NCI-H748 treated with DMSO at 0.1 percent for 48 hours (cell line): ENCODE measurements at places on chromosomes 12 and 14.

GRCh38 chr14:99996951-99997571 lies 68.2 kb upstream of the EVL start:
- DNase-seq = no peak

GRCh38 chr12:95548056-95548538 lies 3.2 kb downstream of the USP44 start:
- no peak for DNase-seq

- no peak for DNase-seq
Observed at GRCh38 chr12:52239767-52240166, 6.7 kb downstream of the KRT7 start.

DNA sequence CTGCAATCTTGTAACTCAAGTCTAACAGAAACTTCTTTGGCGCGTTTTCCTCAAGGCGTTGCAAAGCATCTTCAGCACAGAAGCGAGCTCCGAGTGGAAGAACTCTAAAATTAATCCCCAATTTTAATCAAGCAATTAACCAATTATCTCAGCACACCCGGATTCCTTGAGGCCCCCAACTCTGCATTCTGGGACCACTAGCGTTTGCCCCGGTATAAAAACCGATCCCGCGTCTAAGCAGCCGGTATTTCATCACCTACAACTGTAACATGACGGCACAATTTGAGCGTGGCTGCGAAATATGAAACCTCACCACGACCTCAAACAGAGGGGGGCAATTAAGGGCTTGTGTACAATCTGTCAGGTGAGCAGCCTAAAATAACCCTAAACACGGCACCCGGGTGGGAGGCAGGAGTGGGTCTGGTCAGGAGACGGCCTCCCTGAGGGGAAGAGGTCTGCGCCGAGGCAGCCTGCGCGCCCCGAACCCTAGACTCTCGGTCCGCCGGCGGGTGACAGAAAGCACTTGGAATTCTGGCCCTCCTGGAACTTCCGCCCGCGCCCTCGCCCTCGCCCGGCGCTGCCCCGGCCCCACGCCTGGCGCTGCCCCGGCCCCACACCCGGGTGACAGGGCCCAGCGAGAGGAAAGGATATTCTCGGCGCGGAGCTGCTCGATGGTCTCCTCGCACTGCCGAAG lies 594 bp downstream of the ZCCHC8 start:
- DNase-seq = peak; percentile 53

GRCh38 chr12:27901959-27902358 lies 70.6 kb downstream of the PTHLH start:
- DNase-seq = no peak

- DNase-seq = no peak
Observed at GRCh38 chr12:9732921-9733461, at the start of gene CLECL1. Gene CLECL1, minus strand, starts transcription at chr12:9733097.

DNA sequence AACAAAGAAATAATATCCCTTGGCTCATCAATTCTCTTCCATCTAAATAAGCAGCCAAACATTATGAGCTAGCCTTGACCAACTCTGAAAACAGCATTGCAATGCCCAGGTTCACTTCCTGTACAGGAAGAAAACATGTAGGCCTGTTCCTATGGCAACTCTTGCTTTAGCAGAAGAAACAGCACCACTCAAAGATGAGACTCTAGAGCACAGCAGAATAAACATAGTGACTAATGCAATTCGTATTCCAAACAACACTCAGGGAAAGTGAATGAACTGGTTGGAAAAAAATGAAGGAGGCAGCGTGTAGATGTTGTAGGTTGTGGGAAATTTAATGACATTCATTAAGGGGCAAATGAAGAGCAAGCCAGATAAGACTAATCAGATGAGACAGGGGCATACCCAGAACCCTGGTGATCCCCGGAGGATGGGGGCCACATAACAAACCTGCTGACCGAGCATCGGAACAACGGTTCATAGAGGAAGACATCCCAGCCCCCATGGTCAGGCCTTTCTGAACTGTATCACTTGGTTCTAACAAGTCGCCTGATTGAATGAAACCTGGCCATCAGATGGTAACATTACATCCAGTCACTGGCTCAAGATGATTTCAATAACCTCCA lies 9.0 kb downstream of the ARHGDIB start:
- DNase-seq = peak; percentile 11

- DNase-seq = no peak
Observed at GRCh38 chr12:124861492-124861891, 2.2 kb downstream of the SCARB1 start.

DNA sequence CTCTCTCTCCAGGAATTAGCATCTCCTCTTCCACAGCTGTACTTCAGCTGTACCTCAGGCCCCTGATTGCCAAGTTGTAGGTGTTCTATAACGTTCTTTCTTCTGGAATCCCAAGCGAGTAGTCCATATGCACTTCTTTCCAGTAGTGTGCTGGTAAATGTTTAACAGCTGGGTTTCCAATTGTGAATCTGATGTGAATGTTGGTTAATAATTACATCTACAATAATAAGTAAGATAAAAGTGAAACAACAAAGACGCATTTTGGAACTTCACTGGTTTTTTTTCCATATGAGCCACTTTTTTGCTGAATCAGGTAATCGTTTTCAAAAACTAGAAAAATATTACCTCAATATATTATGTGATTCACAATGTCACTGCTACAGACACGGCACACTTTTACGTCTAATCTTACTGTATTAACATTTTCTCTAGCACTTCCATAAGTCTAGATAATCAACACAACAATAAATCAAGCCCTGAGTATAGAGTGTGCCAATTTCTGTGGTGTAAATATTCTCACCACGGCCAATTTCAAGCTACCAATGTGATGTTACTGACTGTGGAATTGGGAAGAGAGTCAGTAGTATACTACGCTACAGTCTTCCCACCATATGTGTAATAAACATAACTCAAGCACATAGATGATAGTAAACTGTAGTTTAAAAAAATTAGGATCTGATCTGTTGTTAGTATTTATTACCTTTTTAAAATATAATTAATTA lies 113.0 kb downstream of the ZFP36L1 start:
- no peak for DNase-seq

GRCh38 chr12:94982456-94982855 lies 21.0 kb downstream of the NDUFA12 start:
- DNase-seq = no peak

DNA sequence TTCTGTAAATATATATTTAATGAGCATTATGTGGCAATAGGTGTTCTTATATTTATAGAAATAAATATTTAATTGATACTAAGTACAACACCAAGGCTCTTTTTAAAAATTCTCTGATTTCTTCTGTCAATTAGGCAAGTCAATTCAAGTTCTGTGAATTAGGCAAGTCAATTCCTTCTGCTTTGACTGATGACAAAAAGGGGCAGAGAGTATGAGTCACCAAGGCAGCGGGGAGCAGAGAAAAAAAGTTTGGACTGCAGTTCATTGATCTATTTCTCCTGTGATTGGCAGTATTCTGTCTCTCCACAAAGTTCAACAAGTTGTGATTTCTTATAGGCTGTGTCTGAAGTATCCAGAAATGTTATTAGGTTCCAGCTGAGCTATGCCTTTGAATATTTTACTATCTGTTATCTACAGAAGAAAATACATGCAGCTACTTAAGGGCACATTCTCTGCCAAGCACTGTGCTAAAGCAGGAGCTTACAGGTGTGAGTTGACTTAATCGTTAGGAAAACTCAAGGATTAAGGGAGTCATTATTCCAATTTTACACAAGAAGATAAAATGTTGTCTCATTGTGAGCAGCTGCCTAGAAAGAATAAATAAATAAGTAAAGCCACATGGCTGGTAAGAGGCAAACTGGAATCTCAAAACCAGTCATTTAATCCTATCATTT lies 206.4 kb upstream of the ALG10B start:
- DNase-seq = no peak

DNA sequence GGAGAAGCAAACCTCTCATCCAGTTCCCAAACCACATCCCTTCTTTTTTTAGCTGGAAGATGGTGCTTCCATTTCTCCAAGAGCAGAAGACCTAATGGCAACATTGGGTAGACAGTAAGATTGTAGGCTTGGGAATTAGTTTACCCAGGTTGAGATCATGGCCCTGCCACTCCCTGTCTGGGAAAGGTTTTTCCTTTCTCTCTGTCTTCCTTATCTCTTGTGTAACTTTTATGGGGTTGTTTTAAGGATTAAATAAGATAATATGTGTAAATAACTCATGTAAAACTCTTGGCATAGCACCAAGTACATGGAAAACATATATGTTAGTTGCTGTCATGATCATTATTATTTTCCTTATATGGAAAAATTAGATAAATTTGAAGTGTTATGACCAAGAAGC lies 23.2 kb upstream of the PSMA6 start:
- DNase-seq = no peak

GRCh38 chr12:6620137-6620884 lies 13.1 kb upstream of the CHD4 start:
- DNase-seq = no peak

GRCh38 chr12:45216983-45217485 lies 1.1 kb downstream of the ANO6 start:
- no peak for DNase-seq

DNA sequence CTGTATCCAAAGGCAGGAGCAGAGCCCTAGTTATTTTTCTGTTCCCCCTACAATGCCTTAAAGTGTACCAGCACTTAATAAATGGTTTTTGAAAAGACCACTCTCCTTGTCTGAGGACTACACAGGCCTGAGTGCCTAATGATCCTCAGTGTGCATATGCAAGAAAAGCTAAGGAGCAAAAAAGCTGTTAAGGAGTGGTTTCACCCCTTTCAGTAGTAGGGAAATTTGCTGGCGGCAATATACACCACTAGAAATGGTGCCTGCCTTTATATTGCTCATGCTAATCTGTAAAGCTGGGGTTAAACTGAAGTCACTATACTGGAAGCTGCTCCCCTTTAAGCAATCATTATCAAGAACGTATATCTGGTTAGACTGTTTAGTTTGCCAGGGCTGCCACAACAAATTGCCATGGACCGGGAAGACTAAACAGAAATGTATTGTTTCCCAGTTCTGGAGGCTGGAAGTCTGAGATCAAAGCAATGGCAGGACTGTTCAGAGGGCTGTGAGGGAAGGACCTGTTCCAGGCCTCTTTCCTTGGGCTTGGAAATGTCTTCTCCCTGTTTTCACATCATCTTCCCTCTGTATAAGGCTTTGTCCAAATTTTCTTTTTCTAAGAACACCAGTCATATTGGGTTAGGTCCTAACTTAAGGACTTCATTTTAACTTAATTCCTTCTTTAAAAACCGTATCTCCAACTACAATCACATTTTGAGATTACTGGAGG lies 30.2 kb downstream of the PRDM4 start:
- DNase-seq = no peak

DNA sequence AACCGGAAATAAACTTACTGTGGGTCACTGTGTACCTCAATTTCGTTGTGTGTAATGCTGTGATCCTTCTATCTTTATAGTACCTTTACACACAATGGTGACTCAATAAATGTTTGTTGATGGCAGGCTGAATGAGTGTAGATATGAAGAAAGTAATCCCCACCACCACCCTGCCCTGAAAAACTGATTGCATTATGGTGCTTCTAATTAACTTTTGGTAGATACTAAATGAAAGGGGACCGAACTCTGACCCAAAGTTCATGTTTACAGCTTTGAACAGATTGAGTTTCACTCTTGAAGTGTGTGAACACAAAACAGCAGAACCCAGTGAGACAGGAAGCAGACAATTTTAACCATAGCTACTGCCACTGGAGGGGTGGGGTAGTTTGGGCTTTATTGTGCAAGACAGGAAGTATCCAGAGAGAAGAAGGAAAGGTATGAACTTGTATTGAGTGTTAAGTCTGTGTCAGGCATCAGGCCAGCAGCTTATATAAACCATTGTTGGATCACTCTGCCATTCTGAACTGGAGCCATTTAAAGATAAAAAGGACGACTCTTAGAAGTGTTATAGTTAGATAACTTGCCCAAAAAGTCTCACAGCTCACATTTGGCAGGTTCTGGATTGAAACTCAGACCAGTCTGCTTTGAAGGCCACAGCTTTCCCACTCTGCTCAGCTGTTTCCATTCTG lies 197.0 kb upstream of the AMIGO2 start:
- DNase-seq = peak; percentile 39

- no peak for DNase-seq
Observed at GRCh38 chr12:47102406-47102805, 22.6 kb upstream of the AMIGO2 start.

DNA sequence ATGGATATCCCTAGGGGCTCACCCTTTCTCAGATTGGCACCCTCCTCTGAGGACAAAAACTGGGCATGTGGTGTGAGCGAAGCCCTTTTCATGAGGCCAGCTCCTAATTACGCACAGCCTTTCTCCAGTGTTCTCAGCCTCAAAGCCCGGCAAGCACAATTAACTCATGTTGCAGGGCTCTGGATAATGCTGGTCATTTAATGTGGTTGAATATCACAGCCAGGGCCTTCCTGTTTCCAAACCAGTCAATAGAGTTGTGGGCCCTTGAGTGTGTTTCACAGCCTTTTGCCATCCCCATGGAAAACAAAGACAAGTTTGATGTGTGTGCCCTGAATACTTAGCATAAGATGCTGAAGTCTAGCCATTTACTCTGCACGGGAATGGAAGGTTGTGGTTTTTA lies 114.2 kb upstream of the ARHGAP5 start:
- no peak for DNase-seq

GRCh38 chr12:76183459-76184186 lies 99.1 kb upstream of the NAP1L1 start:
- DNase-seq = no peak

DNA sequence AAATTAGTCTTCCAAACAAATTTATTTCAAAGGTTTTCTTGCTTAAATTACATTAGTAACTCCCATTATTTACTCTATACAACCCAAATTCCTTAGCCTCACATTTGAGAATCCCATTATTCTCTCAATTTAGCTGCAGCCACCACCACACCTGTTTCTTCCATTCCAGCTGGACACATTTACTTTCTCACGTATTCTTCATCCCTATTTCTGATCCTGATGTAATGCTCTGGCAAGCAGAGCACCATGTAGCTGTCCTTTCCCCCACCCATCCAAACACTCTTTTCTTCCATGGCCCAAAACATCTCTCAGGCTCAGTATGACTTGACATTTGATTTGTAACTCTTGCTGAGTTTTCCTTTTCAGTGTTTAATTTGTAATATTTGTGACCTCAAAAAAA lies 240.2 kb upstream of the CLEC14A start:
- no peak for DNase-seq

GRCh38 chr14:68794130-68794850 lies 1.4 kb upstream of the ZFP36L1 start:
- DNase-seq = no peak

GRCh38 chr12:116194935-116195431 lies 82.5 kb downstream of the MED13L start:
- DNase-seq = no peak

GRCh38 chr12:111404362-111405148 lies 1.2 kb upstream of the SH2B3 start:
- DNase-seq = no peak
